Activated CD4-positive, CD25-positive, alpha-beta regulatory T cell (primary cell): ENCODE measurements at places on chromosomes 1 and 21.

DNA sequence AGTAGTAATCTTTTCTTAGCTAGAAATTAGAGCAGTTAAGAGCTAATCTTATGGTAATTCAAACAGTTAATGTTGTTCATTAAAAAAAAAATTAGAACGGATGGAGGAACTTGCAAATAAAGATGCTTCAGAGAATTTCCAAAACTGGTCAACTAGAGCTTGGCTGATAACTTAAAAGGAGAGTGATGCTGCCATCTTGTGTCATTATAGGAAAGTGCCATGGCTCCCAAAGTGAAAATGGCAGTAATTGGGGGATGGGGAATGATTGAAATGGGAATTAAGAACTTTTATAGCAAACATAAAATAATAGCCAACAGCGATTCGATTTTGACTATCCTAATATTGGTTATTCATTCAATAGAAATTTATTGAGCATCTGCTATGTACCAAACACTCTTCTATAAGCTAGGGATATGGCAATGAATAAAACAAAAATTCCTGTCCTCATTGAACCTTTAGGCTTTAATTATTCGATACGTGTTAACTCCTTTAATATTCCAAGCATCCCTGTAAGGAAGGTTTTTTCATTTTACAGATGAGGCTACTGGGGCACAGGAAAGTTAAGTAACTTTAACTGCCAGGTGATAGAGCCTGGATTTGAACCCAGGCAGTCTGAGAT is 5.7 kb upstream of the PLPP3 start:
- DNase-seq: no peak

DNA sequence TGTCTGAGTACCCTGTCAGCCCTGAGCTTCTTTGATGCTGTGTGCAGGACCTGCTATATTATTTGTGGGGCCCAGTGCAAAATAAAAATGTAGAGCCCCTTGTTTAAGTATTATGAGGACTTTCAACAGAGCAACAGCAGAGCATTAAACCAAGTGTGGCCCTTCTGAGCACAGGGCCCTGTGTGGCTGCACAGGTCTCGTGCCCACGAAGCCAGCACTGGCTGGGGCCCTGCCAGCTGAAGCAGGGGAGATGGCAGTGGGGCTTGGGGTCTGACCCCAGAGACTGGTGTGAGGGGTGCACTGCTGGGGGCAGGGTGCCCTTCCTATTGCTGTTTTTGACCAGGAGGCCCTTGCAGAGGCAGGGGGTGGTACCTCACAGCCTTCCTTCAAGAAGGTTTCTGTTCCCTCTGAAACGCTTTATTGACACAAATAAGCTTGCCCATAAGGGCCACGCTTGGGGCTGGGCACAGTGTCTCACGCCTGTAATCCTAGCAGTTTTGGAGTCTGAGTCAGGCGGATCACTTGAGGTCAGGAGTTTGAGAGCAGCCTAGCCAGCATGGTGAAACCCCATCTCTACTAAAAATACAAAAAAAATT is 2.2 kb upstream of the SEMA4A start:
- no peak for DNase-seq

DNA sequence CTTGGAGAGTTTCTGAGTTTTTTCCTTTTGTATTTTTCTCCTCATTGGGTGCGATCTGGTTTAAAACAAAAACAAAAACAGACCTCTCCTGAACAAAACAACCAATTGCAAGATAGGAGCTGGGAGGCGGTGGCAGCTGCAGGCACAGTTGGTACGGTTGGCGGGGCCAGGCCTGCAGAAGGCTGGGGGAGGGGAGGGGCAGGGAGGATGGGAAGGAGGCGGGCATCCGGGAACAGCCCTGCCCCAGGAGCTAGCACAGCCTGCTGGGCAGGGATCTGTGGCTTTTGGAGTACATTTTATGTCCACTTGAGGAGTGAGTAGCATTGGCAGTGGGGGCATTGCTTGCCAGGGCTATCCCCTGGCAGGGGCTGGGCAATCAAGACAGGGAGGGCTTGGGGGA is 5.2 kb downstream of the CAPN9 start:
- DNase-seq: no peak

- DNase-seq: no peak
Observed at GRCh38 chr1:98005326-98006010, 84.6 kb upstream of the DPYD start.

- DNase-seq: no peak
Observed at GRCh38 chr21:45847870-45848269, 133.7 kb upstream of the COL6A1 start.

DNA sequence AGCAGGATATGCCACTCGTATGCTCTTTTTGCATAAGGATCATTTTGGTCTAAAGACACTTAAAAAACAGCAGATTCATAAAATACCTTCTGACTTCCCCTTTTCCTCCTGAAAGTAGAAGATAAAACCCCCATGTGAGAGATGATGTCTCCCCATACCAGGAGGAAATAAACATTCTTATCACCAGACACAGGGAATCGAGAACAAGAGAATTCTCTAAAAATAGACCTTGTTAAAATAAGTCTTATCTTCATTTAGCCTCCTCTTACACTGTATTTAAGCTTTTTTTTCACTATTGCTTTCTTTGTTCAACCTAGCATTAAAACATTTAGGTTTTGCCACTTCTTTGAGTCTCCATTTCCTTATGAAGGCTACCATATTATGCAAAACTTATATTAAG is 709.3 kb downstream of the KCNT2 start:
- DNase-seq: no peak

GRCh38 chr1:64484651-64485050 is 14.7 kb downstream of the CACHD1 start:
- DNase-seq: no peak

GRCh38 chr1:154839691-154840090 is 30.4 kb downstream of the KCNN3 start:
- no peak for DNase-seq

- no peak for DNase-seq
Observed at GRCh38 chr1:233010146-233010545, 59.7 kb downstream of the NTPCR start.

- peak; percentile 20 for DNase-seq
Observed at GRCh38 chr1:31181515-31182343, 58.0 kb downstream of the NKAIN1 start.

- no peak for DNase-seq
Observed at GRCh38 chr1:205664399-205665017, 15.8 kb downstream of the SLC45A3 start.
